ENCODE measurements at places on chromosomes 7 and 10.

GRCh38 chr7:36865019-36865418, 140.7 kb upstream of the AOAH start:
- DNase-seq: peak; percentile 26

DNA sequence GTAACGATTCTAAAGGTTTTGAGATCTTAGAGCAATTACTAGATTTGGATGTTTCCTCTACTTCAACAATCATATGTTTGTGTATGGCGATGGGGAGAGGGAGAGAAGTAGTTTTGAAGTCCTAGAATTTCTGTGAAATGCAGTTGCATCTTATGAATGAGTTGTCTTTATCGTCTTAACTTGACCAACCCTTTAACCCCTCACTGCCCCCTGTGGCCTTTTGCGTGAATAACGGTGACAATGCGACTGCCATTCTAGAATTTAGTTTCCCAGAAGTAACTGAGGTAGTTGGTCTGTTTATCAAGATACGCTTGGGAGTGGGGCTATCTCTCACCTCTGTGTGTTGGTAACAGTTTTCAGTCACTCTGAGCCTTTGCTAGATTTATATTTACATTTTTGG, 204.6 kb downstream of the HDAC9 start:
- DNase-seq: no peak

DNA sequence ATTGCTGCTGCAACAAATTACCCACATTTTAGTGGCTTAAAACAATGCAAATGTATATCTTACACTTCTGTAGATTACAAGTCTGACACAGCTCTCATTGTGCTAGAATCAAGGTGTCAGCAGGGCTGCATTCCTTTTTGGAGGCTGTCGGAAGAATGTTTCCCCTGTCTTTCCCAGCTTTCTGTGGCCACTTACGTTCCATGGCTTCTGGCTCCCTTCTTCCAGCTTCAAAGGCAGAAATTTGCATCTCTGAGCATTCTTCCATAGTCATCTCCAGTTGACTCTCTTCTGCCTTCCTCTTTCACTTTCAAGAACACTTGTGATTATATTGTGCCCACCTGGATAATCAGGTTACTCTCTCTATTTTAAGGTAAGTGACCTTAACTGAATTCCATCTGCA, 125.3 kb downstream of the GPR158 start:
- no peak for DNase-seq

DNA sequence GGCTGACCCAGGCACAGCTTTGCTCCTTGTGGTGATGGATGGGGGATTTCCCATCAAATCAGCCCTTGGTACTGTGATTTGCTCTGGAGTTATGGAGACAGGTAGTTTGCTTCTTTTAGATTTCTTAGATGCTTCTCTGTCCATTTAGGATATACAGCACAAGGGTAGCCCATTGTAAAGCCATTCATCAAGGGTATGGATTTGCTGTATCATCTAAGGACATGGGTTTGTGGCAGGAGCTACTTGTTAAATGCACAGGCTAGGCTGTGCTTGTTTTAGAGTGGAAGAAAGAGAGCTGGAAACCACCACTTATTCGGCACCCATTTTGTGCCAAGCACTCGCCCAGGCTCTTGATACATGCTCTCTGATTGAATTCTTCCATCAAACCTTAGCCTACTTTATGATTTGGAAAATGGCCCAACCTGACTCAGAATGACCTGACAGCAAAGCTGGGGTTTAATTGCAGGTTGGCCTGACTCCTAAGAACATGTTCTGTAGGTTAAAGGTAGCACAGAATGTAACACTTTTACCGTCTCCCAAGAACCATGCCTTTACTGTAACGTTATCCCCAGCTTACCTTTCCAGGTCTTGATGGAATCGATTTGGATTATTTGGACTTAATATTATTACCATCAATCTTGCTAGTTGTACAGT, 168.0 kb downstream of the SNX10 start:
- no peak for DNase-seq

- no peak for DNase-seq
These were observed 80.1 kb downstream of the GRID1 start for GRCh38 chr10:86286236-86287109.

DNA sequence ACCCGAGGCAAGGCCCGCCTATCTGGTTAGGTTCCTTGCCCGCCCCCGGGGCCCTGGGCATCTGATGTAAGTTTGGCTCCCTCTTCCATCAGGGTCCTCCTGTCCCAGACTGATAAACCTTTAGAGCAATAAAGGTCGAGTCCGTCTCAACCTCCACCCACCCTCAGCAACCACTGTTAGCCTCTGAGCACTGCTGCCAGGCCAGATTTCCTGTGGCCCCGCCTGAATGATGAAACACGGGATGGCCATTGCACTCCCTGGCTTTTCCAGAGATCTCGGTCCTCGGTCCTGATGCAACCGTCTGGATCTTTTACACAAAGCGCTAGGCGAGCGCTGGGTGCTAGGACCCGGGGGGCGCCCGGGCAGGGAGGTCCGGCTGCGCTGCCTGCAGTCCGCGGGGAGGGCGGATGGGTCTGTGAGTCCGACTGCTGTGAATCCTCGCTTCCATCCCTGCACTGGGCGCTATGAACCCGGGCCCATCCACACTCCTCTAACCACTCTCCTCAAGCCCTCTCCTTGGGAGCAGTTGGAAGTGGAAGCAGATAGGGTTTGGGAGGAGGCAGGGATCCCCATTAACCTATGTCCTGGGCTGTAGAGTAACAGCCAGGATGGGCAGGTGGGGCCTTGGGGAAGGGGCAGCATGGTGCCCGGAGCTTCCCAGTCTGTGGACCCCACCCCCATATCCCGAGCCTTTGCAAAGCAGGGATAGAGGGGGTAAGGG, 875 bp upstream of the DDIT4 start:
- DNase-seq: no peak

DNA sequence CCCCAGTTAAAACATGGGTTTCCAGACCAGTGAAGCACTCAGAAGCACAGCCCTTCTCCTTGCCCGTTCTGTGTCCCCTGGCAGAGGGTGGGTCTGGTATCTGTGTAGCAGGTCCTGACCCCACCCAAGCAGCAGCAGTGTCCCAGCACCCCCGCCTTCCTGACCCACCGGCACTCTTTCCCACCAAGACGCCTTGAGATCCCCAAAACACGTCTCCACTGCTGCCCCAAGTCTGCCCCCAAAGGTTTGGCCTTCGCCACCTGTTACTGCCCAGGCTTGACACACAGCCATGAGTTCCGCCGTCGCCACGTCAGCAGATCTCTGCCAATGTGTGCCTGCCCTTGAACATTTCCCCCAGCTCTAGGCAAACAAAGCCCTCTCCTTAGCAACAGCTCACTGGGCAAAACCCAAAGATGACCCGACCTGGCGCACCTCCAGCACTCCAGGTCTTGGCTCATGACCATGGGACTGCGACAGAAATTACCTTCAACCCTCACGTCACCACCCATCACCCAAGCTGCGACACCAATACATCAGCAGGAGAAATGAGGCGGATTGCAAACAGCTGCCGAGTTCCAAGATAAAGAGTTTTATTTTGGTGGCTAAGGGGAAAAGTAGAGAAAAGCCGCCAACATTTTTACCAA, 75.6 kb downstream of the CTBP2 start:
- DNase-seq: no peak

- DNase-seq: no peak
These were observed 1.2 kb downstream of the GRK5 start for GRCh38 chr10:119208553-119208940.
